Stimulated activated CD8-positive, alpha-beta memory T cell treated with anti-CD3 and anti-CD28 coated beads, Interleukin-15, amount 100 ng/mL, for 24 hours (primary cell): ENCODE measurements at places on chromosomes 5 and 9.

DNA sequence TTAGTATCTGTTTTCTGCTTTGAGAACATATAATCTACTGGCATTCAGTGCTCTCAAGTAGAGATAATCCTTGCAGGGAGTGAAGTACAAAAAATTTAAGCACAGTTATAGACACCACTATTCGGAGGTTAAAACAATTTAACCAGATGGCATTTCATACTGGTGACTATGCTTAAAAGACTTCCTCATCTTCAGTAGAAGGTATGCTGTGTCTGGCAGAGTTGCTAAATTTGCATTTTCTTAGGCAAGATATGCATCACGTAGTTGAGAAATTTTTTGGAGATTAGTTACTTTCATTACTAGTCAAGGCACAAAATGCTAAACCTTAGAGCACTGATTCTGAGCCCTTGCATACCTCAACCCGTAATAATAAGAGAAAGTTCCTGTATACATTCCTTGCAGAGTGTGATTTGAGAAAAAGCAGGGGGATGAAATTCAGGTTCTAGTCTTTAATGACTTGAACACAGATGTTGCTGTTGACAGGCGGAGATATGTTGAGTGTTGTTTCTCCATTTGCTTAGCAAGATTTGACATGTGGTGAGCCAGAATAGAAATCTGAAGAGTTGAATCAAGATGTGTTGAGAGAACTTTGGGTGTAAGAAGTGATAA lies 70.8 kb upstream of the STARD4 start:
- DNase-seq, result no peak

DNA sequence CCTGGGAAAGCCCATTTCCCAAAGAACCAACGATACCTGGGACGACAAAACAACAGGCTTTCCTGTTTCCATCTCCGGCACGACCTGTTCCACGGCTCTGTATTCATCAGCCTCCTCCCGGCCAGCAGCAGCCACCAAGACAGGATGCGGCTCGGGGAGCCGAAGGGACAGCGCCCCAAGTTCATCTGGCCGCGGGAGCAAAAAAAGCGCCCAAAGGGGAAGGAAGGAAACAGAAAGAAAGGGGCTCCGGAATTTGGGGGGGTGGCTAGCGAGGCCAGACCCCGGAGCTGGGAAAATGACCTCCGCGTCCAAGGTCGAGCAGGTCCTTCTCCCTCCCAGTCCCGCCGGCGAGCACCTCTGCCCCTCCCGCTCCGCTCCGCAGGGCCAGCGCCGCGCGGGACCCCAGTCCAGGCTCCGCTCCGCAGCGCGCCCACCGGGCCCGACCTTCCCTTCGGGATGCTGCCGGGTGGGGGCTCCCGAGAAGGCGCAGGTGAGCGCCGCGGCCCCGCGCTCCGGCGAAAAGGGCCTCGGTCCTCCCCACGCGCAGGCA lies 608 bp downstream of the ELOVL7 start:
- DNase-seq, result no peak

- DNase-seq, result no peak
These were observed 803.1 kb upstream of the WWC1 start for GRCh38 chr5:167488371-167488770.

DNA sequence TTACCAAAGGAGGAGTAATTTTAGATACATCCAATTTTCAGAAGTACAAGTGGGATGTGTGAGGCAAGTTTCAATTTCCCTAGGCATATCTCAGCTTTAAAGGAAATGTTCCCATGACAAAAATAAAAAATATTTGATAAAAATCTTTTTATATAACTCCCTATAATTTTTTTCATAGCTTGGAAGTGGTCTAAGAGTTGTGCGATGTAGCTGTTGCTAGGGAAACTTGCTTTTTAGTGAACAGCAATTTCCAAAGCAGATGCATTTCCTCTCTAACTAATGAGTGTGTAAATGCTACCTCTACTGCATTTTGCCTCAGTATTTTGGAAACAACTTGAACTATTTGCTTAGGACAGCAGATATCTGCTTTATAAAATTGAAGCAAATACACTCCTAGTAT lies 39.6 kb downstream of the MACIR start:
- no peak for DNase-seq

DNA sequence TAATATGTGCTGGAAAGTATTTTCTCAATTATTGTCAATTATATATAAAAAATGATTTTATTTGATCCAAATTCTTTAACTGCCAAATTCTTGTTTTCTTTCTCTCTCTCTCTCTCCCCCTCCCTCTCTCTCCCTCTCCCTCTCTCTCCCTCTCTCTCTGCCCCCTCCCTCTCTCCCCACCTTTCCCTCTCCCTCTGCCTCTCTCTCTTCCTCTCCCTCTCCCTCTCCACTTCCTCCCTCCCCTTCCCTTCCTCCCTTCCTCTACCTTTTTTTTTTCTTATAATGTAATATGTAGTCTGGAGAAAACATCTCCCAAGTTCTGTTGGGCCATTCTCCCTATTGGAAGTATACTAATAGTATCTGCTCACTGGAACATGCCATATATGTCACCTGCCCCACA lies 6.4 kb upstream of the RFX3 start:
- DNase-seq, result no peak

GRCh38 chr9:95044731-95045508 lies 272.6 kb downstream of the FANCC start:
- no peak for DNase-seq

- no peak for DNase-seq
These were observed 187.1 kb upstream of the GRIN3A start for GRCh38 chr9:101925498-101925897.

DNA sequence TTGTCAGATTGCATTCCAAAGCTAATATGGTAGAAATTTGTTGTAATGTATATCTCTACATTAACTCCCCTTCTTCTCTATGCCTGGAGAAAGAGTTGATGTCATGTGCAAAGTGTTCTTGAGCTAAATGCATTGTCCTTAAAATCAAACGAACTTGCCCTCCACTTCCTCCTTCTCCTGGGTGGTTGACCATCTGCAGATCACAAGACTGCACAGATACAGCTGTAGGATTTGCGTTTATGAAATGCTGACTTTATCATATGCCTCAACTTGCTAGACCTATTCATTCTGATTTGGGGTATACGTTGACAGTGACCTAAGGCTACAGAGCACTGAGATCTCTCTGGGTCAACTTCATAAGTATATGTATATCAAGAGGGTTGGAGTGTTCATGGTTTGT lies 8.3 kb downstream of the TRIM32 start:
- DNase-seq, result no peak

GRCh38 chr9:70147196-70147595 lies 103.5 kb downstream of the MAMDC2 start:
- no peak for DNase-seq
